ENCODE measurements at places on chromosomes 6 and 20.

GRCh38 chr6:72643214-72643613 lies 21.4 kb downstream of the KCNQ5 start:
- no peak for DNase-seq

DNA sequence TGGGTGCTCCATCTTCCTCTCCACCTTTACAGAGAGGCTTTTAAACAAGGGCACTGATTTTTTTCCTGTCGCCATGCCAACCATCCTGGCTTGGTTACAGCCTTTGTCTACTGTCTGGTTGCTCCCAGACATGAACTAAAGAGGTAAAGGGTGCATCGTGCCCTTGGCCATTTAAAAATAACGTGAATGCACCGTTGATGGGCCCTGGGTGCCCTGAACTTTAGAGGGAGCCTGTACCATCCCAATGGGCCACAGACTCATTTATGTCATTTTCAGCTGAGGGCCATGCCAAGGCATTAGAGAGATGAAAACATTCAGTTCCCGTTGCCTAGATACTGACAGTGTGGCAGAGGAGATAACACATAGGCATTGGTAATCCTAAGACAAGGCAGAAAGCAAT lies 23.3 kb downstream of the TMC2 start:
- no peak for DNase-seq

DNA sequence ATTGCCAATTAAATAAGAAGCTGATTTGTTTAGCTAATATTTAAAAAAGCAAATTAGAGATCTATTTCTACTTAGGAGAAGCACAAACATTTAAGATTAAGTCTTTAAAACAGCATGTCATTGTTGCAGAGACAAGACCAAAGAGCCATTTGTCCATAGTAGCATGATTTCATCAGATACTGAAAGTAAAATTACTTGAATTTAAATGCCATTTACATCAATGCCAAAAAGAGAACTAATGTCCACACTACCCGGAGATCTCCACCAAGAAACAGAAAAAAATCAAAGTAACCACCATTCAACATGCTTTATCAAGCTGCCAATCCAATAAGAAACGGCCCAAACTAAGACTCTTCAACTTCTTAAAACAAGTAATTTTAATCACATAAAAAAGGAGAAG lies 15.7 kb downstream of the AURKA start:
- no peak for DNase-seq

DNA sequence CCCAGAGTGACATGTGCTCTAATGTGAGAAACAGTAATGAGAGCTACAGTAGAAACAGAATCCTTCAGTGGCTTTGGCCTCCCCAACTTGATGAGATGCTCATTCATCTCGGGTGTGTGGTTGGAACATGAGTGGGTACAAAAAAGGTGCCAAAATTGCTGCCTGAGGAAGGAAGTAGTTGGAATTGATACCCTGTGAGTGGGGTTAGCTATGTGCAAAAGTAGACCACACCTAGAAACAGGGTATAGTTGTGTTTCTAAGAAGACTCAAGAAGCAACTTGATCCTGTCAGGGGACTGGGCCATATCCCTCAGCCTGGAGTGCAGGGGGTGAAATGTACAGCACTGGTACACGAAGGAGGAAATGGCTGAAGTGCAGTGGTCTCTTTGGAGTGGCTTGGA lies 206.4 kb upstream of the SUPT3H start:
- no peak for DNase-seq

GRCh38 chr6:31004794-31005193 lies 5.5 kb upstream of the MUC22 start:
- no peak for DNase-seq

DNA sequence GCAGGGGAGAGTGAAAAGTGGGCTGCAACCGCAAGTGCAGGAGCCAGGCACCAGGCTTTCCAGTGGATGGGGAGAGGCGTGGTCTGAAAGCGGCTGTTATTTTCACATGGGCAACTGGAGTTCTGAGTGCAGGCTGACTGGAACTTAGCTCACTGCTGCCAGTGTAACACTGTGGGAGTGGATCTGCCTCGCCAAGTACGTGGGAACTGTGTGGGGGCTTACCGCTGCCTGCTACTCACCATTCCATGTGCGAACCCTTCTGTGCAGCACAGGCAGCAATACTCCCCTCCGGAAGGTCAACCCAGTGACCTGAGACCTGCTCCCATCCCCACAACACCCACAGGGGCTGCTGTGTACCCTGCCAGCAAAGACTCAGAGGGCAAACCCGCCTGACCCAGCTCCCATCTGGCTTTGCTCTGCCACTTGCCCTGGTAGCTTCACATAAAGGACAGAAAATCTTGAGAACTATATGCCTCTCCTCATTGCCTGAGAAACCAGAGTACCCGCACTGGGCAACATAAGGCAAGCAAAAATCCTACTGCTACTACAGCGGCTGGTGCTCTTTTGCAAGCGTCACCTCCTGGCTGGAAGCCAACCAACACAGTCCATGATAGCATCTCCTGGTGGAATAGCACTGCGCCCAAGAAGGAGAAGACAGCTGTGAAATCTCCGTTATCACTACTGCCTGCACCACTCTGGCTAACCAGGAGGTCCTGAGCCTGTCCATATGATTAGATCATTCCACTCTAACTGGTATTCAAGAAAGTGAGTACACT lies 54.4 kb upstream of the SIRPG start:
- DNase-seq: no peak

GRCh38 chr6:16473184-16473907 lies 235.0 kb downstream of the GMPR start:
- DNase-seq: no peak

- no peak for DNase-seq
Measured at GRCh38 chr6:119237177-119237715, 112.3 kb downstream of the MAN1A1 start.

GRCh38 chr6:51578362-51578761 lies 509.1 kb downstream of the PKHD1 start:
- DNase-seq: no peak

DNA sequence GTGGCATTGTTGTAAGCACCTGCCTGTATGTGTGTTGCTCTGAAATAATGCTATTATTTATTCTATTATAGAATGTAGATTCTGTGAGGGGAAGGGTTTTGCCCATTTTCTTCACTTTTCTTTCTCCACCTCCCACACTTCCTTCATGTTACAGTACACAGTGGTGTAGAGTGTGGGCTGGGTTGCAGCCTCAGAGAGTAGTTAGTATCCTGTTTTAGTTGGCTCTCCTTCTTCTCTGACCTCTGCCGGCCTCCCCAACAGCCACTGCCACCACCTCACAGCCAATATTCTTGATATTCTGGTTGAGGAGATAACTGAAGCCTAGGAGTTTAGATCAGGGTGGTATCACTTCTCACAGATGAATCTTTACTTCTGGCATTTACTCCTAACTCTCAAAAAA lies 143.4 kb downstream of the BCKDHB start:
- DNase-seq: no peak

- no peak for DNase-seq
Measured at GRCh38 chr20:14049111-14049510, 53.8 kb downstream of the MACROD2 start.

DNA sequence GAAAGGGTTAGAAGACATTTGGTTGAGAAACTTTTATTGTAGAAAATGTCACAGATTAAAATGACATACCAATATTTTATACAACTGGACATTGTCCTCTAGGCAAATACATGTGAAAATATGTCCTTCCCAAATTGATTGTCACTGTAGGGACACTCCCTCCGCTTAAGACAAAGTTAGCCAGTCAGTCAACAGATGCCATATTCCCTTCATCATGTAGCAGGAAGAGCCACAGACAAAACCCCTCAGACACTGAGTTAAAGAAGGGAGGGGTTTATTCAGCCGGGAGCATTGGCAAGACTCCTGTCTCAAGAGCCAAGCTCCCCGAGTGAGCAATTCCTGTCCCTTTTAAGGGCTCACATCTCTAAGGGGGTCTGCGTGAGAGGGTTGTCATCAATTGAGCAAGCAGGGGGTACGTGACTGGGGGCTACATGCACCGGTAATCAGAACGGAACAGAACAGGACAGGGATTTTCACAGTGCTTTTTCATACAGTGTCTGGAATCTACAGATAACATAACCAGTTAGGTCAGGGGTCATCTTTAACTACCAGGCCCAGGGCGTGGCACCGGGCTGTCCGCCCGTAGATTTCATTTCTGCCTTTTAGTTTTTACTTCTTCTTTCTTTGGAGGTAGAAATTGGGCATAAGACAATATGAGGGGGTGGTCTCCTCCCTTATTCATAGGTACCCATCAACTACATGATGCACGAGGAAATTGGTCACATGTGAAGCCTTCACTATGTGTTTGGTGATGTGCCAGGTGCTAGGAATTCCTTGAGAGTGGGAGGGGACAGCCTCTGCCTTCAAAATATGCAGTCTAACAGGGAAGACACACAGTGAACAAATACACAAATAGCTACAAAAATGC lies 155.7 kb upstream of the CDYL start:
- DNase-seq: no peak

GRCh38 chr6:104252276-104252675 lies 607.4 kb downstream of the HACE1 start:
- DNase-seq: no peak

DNA sequence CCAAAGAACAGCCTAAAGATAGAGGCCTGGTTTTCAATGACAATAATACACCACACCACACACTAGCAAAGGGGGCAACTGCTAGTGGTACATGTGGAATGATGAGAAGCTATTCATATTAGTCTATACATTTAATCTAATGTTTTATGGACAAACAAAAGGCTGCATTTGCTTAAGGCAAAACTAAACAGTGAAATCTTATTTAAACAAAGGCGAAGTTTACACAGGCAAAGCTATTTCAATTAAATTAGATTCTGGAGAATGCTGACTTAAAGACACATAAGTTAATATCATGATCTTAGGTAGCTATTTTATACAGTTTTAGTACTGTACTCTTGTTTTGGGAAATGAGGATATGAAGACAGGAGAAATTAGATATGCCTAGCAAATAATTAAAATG lies 53.9 kb upstream of the SIM1 start:
- DNase-seq: no peak

- DNase-seq: no peak
Measured at GRCh38 chr6:17638212-17638715, 38.2 kb downstream of the FAM8A1 start.

GRCh38 chr6:6915813-6916547 lies 191.8 kb upstream of the RREB1 start:
- peak; percentile 57 for DNase-seq

- DNase-seq: no peak
Measured at GRCh38 chr6:138439546-138439945, 35.5 kb downstream of the HEBP2 start.

GRCh38 chr6:146805546-146806325 lies 207.0 kb downstream of the ADGB start:
- no peak for DNase-seq

GRCh38 chr20:49909499-49910339 lies 5.6 kb downstream of the SPATA2 start:
- no peak for DNase-seq

- no peak for DNase-seq
Measured at GRCh38 chr6:14641423-14642135, 524.0 kb downstream of the CD83 start.

GRCh38 chr6:196543-196942 lies 95.7 kb upstream of the DUSP22 start:
- DNase-seq: no peak

- DNase-seq: no peak
Measured at GRCh38 chr6:111468329-111469012, 14.5 kb downstream of the REV3L start.

DNA sequence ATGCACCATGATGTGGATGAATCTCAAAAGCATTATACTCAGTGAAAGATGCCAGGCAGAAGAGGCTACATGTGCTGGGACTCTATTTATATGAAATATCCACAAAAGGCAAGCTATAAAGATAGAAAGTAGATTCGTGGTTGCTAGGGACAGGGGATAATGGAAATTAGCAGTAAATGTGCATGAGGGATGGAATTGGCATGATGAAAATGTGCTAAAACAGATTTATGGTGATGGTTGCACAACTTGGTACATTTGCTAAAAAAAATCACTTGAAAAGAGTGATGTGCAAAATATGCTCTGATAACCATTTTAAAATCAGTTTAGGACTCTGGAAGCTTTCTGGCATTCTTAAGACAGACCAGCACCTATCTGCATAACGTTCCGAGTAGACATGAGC lies 61.6 kb downstream of the ALDH8A1 start:
- DNase-seq: no peak
